ENCODE measurements at places on chromosomes 6 and 20. TPM values are rescaled to one million over a fixed set of nuclear protein-coding genes. Genes with fewer than 3 reads are reported as not detected.

GRCh38 chr20:32479012-32479411 is 106.1 kb downstream of the NOL4L start:
- no peak for DNase-seq
- H3K36me3 ChIP-seq, result no peaks in the 10 kb centered on the region
- no peak overlapping the region for H3K4me3 ChIP-seq
- H3K27ac ChIP-seq, result peak overlapping the region; percentile 2
- peaks cover 75% of the 10 kb centered on the region for H3K4me1 ChIP-seq

DNA sequence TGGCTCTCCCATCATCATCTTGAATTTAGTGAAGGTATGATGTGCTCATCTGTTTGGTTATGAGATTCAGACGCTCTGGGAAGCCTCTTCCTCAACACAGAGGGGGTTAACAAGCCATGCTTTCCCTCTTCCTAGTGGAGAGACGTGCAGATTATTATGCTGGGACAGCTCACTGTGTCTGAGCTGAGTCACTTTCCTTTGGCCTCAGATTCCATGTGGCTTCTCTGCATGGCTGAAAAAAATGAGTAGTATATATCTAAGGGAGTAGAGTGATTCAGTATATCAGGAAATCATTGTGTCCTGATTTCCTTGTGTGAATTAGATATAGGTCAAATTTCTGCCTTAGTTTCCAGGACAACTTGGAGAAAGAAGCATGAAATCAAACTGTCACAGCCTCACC is 52.6 kb downstream of the FIG4 start:
- no peaks in the 10 kb centered on the region for H3K36me3 ChIP-seq
- DNase-seq, result no peak
- H3K27me3 ChIP-seq, result no peaks in the 10 kb centered on the region
- H3K4me3 ChIP-seq, result no peak overlapping the region

Gene SLC17A5
- 49.6 TPM for total RNA-seq

DNA sequence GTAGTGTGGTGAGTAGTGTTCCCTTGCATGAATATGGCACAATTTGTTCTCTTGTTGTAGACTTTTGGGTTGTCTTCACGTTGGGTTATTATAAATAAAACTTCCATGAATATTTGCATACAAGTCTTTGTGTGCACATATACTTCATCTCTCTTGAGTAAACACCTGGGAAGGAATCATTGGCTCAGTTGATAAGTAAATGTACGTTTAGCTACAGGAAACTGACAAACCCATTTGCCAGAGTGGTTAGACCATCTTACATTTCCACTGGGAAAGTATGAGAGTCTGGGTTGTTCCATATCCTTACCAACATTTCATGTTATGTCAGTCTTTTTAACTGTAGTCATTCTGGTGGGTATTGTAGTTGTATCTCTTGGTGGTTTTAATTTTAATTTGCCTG is 119.2 kb downstream of the SLX4IP start:
- no peak for DNase-seq
- H3K4me3 ChIP-seq, result no peak overlapping the region
- H3K27me3 ChIP-seq, result no peaks in the 10 kb centered on the region
- H3K4me1 ChIP-seq, result peaks cover 2% of the 10 kb centered on the region

All from stomach (tissue), 19 donors.